ENCODE measurements at places on chromosomes 12 and 14. TPM values are rescaled to one million over a fixed set of nuclear protein-coding genes. Genes with fewer than 3 reads are reported as not detected.

DNA sequence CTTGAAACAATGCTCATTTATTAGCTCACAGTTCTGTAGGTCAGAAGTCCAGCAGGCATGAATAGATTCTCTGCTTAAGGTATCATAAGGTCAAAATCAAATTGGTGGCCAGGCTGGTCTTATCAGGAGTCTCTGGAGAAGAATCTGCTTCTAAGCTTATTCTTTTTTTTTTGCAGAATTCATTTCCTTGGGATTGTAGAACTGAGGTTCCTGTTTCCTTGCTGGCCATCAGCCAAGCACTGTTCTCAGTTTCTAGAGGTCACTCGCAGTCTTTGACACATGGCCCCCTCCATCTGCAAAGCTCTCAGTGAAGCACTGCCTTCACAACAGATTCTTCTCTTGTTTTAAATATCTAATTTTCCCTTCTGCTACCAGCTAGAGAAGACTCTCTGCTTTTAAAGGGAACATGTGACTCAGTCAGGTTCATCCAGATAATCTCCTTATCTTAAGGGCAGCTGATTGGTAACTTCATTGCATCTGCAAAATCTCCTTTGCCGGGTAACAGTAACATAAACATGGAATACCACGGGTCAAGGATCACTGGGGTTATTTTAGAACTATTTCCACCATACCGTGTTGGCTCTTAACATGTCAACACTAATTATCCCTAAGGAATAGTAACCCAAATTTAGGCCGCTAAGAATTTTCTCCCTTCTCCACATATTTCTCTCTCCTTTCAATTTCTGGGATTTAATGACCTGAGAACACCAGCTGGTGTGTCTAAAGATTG, 25.3 kb downstream of the RHOJ start:
- no peak for DNase-seq

GRCh38 chr14:92540472-92541048, 27.0 kb downstream of the RIN3 start:
- DNase-seq, result no peak

NFE2 gene
- total RNA-seq, result not detected

ZNF891 gene
- 1.9 TPM for total RNA-seq

- no peak for DNase-seq
These were observed 3.5 kb upstream of the ANKRD52 start for GRCh38 chr12:56261503-56262232.

OTX2 gene
- total RNA-seq, result not detected

GRCh38 chr14:100049220-100049619, 16.0 kb upstream of the EVL start:
- no peak for DNase-seq

PRIMA1 gene
- total RNA-seq, result not detected

GRCh38 chr12:66594688-66595087, 84.2 kb downstream of the GRIP1 start:
- no peak for DNase-seq

SLC5A8 gene
- total RNA-seq, result not detected

TPH2 gene
- not detected for total RNA-seq

GPRC5D gene
- total RNA-seq, result not detected

CD27 gene
- total RNA-seq, result 116 TPM

DNA sequence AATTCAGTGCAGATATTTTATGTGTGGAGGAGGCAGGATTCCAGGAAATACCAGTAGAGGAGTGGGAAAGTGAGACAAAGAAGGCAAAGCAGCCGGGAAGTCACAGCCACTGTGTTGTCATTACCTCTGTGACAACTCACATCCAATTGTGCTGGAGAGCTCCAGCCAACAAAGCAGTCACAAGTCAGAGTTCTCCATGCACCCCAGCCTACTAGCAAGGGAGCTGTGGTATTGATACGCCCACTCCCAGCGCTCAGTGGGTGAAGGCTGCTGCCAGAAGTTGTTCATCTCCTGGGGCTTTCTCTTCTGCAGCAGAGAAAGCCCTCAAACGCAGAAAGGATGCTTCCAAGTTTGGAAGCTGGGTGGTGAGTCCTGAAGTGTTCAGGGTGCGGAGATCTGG, 93.9 kb downstream of the DICER1 start:
- DNase-seq, result no peak

KIF26A gene
- 0.28 TPM for total RNA-seq

DNA sequence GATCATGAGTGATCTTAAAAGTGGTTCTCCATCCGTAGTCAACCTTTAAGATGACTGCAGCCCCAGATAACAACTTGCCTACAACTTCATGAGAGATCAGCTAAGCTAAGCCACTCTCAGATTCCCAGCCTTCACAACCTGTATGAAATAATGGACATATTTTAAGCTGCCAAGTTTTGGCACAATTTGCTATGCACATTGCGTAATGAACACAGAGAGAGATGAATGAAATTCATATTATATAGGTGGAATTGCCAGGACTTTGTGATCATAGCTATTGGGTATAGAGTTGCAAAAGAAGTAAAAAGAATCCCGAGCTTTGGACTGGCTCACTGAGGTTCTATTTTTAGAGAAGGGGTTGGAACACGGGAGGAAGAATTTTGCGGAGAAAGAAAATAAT, 59.1 kb upstream of the EGLN3 start:
- DNase-seq, result no peak

DNA sequence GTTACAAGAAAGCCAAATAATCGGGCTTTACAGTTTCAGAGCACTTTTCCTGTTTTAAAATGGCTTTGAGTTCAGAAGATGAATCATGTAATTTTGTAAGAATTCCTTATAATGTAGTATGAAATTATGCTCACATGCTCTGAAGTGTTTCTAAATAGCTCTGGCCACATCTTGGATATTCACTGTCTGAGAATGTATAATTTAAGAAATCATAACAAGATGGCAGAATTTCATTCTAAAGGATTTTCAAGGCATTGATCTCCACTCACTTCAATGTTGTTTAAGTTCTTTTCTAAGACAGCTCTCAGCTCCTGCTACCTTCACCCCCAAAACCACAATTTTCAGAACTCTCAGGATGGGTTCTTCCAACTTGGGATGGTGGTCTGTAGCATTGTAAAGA, 180.1 kb downstream of the DACT1 start:
- no peak for DNase-seq

DNA sequence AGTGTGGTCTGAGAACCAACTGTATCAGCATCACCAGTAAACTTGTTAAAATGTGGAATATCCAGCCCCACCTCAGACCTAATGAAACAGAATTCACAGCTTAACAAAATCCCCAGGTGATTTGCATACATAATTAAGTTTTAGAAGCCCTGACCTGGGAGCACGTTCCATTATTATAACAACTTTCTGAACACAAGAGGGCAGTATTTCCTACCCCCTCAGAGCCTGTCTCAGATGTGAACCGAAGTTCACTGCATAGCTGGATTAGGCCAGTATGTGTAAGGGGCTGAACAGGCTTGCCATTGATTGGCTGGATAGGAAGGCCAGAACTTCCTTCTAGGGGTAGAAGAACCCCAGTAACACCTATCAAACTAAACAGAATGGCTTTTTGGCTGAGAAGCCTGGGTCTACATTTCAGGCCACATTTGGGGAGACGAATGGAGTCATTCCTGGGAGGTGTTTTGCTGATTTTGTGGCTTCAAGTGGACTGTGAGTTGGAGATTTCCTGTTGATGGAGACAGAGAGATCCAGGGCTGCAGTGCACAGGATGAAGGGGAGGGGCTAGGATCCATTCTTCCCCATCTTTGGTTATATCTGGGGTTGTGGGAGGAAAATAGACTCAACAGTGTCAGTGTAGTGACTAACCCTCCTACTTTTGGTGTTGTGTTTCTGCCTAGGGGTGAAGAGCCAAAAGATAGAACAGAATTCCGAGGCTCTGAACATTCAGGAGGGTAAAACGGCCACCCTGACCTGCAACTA, 94.7 kb upstream of the OR4E1 start:
- peak; percentile 28 for DNase-seq

- no peak for DNase-seq
These were observed 228.0 kb downstream of the MON2 start for GRCh38 chr12:62694632-62695031.

- peak; percentile 35 for DNase-seq
These were observed 24.7 kb downstream of the NCKAP1L start for GRCh38 chr12:54522243-54522642.

DNA sequence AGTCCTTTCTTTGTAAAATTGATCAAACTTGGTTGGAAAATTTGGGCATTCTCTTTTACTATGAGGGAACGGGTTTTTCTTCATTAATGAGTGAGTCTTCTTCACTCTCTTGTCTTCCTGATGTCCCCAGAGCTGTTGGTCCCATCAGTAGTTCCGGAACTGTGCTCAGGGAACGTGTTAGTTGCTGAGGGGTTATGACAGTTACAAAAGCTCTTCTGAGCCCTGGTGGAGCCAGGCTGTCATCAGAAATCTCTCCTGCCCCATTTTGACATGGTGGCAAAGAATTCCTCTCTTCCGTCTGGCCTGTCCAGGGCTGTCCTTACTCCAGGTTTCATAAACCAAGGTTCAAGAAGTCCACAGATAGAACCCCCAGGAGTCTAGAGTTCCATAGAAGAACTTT, 208.5 kb downstream of the SLC41A2 start:
- DNase-seq, result no peak

AEBP2 gene
- 44.2 TPM for total RNA-seq

- DNase-seq, result no peak
These were observed 389.6 kb downstream of the LRIG3 start for GRCh38 chr12:58530742-58531062.

DNA sequence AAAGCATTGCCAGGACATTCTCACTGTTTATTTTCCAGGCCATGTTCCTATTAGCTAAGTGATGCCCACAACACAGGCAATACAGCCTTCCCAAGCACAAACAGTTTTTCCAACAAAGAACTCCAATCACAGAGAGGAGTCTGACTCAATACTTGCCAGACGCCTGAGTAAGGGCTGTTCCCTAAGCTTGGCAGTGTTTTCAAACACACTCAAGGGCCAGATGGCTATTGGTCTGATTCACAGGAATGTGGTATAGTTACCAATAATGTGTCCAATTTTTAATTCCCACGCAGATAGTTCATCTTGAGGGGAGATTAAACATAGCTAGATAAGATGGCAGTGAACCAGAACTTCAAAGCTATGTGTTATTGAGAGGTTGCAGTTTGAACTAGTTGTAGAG, 381.0 kb downstream of the SNAPC1 start:
- DNase-seq, result no peak

CFAP54 gene
- 0.37 TPM for total RNA-seq

EFS gene
- total RNA-seq, result not detected

GRCh38 chr12:113057565-113058485, 1.3 kb downstream of the DTX1 start:
- peak; percentile 26 for DNase-seq

TAS2R7 gene
- not detected for total RNA-seq

GRCh38 chr12:124759841-124760503, 103.7 kb downstream of the SCARB1 start:
- no peak for DNase-seq

DNA sequence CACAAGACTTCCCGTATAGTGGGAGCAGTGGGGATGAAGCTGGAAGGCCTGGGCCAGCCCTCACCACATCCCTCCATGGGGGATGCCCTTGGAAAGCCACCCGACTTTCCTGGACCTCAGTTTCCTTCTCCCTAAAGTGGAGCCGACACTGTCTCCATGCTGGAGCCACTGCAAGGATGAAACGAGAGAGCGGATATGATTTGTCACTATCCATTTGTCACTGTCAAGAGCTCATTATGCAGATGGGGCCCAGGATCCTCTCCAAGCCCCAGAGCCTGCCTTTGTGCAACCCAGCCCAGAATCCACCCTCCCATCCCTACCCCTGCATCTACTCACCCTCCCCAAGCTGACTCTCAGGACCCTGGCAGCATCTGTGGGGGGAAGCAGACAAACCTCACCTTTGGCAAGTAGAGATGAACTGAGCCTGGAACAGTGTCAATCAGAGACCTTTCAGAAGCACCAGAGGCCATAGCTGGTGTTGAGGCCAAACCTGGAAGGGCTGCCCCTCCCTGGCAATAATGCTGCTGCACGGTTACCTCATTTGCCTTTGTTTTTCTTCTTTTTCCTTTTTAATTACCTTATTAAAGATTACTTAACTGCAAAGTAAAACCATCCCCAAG, 287.7 kb upstream of the RTL1 start:
- no peak for DNase-seq

- DNase-seq, result no peak
These were observed 9.4 kb downstream of the CCND2 start for GRCh38 chr12:4282892-4283511.

DNA sequence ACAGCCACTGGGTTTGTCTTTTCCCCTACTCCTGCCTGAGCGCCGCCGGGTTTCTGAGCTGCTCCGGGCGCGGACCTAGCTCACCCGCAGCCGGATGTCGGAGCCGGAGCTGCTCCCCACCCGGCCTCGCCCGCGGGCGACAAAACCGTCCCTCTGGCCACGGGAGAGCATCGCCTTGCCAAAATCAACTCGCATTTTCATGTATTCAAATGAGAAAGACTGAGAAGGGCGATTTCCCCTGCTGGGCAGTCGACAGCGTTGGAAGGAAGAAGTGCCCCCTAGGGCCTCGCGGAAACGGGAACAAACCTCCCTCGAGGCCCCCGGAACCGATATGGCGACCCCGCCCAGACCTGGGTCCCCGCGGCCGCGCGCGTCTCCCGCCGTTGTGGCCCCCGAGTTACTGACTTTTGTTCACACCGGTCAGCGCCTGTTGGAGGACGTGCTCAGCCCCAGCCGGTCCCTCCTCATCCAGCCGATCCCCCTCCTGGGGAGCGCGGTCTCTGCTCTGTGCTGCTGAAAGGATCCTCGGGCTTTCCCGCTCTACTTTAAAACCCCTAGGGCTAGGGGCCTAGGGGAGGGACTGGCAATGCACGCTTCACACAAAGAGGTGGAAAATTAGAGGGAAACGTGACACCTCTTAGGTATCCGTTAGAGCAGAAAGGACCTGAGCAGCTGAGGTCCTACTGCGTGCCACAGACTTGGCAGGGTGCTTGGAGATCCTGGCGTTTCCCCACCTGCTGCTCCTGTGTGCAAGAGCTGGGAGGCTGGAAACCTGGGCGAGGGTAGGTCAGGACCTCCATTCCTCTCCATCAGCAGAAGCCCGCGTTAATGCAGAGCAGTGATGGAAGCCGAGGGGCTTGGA, 4.3 kb downstream of the TTC6 start:
- DNase-seq, result no peak

GRCh38 chr14:68492381-68493151, 300.3 kb downstream of the ZFP36L1 start:
- no peak for DNase-seq

GRCh38 chr12:116604178-116604895, 45.2 kb downstream of the MAP1LC3B2 start:
- DNase-seq, result no peak

E2F7 gene
- 7.8 TPM for total RNA-seq

PLA2G1B gene
- total RNA-seq, result not detected

C2CD5 gene
- total RNA-seq, result 29.5 TPM

- no peak for DNase-seq
These were observed 315.9 kb downstream of the BMP4 start for GRCh38 chr14:53640695-53641094.

- no peak for DNase-seq
These were observed 3.5 kb downstream of the LRCOL1 start for GRCh38 chr12:132606927-132607326.

Data from activated CD4-positive, alpha-beta T cell treated with anti-CD3 and anti-CD28 coated beads for 36 hours (primary cell).